ENCODE measurements at places on chromosomes 1 and 21. TPM values are rescaled to one million over a fixed set of nuclear protein-coding genes. Genes with fewer than 3 reads are reported as not detected.

GRCh38 chr1:53787655-53788054, 48.7 kb upstream of the GLIS1 start:
- no peak overlapping the region for H3K27ac ChIP-seq
- no peak overlapping the region for H3K4me3 ChIP-seq
- H3K4me1 ChIP-seq = no peaks in the 10 kb centered on the region

DNA sequence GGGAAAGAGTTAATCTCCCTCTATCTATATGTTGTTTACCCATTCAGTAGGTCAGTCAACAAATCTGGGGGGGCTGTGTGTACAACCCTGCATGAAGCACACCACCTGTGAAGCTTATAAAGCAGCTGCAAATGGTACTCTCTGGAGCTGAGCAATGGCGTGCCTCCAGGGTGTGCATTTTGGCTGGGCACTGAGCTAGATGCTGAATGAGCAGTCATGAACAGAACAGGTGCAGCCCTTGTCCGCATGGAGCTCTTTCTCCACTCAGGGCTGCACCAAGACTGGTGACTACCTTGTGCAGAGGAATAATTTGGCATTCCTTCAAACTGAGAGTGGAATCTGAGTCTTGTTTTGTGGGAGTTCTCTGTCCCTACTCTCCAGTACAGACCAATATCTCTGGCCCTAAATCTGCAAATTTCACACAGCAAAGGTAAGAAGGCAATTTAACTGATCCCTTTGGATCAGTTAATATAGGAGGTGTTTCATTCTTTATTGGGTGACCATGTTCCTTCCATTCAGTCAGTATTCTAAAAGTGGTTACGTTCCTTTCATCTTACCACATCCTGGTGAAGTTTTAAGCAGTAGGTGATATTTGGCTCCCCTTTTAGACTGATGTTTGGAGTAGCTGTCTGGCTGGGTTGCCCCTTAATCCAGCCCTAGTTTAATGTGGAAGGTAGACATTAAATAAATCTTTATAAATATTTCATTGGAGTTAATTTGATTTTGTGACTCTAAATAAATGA, 76.0 kb downstream of the GPR88 start:
- no peaks in the 10 kb centered on the region for H3K4me1 ChIP-seq
- DNase-seq = no peak
- H3K4me3 ChIP-seq = no peak overlapping the region
- peaks cover 3% of the 10 kb centered on the region for H3K27me3 ChIP-seq

- no peaks in the 10 kb centered on the region for H3K4me1 ChIP-seq
- H3K36me3 ChIP-seq = no peaks in the 10 kb centered on the region
- no peak overlapping the region for H3K27ac ChIP-seq
- no peak for DNase-seq
Measured at GRCh38 chr1:174077749-174078490, 55.8 kb upstream of the RC3H1 start.

DNA sequence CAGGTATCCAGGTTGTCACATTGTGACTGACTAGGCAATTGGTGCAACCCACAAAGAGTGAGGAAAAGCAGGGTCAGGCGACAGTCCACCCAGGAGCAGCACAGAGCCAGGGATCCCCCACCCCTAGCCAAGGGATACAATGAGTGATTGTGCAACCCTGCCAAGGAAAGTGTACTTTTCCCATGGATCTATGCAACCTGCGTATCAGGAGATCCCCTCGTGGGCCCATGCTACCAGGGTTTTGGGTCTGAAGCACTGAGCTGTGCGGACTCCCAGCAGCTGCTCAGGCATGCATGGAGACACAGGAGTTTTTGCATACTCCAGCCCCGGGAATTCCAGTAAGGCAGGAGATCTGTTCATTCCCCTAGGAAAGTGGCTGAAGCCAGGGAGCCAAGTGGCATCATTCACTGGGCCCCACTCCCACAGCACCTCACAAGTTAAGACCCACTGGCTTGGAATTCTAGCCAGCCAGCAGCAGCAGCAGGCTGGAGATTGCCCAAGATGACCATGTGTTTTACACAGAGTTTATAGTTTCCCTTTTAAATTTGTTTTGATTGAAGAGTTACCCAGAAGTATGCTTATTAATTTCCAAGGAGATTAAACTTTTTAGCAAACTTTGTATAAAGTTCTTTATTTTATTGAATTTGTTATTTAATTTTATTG, 136.0 kb downstream of the LTN1 start:
- no peak for DNase-seq
- no peak overlapping the region for H3K4me3 ChIP-seq
- no peaks in the 10 kb centered on the region for H3K36me3 ChIP-seq
- no peaks in the 10 kb centered on the region for H3K4me1 ChIP-seq
- no peak overlapping the region for H3K27ac ChIP-seq

- no peak for DNase-seq
- H3K4me1 ChIP-seq = peaks cover 19% of the 10 kb centered on the region
- H3K27me3 ChIP-seq = no peaks in the 10 kb centered on the region
- H3K27ac ChIP-seq = no peak overlapping the region
- H3K36me3 ChIP-seq = peaks cover 46% of the 10 kb centered on the region
Measured at GRCh38 chr1:37482796-37483744, 8.7 kb downstream of the ZC3H12A start.

The LGR6 gene
- total RNA-seq = 0.20 TPM

The NID1 gene
- 0.32 TPM for total RNA-seq

The RRP1B gene
- total RNA-seq = 55.9 TPM

- no peak overlapping the region for H3K4me3 ChIP-seq
- H3K27ac ChIP-seq = no peak overlapping the region
- no peak for DNase-seq
- H3K27me3 ChIP-seq = no peaks in the 10 kb centered on the region
- H3K36me3 ChIP-seq = no peaks in the 10 kb centered on the region
- H3K4me1 ChIP-seq = no peaks in the 10 kb centered on the region
Measured at GRCh38 chr1:231116738-231117137, 45.1 kb upstream of the TRIM67 start.

GRCh38 chr1:11333631-11334030, 60.6 kb downstream of the UBIAD1 start:
- no peak overlapping the region for H3K4me3 ChIP-seq
- no peak overlapping the region for H3K27ac ChIP-seq
- DNase-seq = no peak
- H3K27me3 ChIP-seq = no peaks in the 10 kb centered on the region
- no peaks in the 10 kb centered on the region for H3K36me3 ChIP-seq
- no peaks in the 10 kb centered on the region for H3K4me1 ChIP-seq

The CHIA gene
- not detected for total RNA-seq

DNA sequence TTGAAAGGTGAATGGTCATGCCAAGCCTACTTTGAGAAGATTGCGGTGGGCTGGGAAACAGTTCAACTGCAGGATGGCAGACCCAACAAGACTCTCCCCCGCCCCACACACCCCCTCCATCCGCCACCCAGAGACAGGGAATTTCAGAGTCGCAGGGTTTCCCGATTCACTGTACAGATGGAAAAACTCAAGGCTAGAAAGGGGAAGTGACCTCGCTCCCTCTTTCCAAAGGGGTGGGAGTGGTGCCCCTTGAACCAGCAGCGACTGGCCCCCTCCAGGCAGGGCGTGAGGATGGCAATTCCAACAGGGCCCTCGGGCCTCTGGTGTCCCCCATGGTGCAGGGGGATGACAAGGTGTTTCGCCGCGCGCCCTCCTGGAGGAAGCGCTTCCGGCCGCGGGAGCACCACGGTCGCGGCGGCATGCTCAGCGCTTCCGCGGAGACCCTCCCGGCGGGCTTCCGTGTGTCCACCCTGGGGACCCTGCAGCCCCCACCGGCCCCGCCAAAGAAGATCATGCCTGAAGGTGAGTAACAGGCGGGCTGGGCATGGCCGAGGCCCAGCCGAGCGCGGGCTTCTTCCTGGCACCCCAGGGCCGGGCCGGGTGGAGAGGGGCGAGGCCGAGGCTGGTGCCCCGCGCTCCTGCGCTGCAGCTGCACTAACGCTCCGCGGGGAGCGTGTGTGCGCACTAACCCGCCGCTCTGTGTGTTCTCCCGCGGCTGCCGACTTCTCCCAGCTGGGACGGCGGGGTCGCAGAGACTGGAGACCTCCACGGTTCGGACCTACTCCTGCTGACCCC, 10.4 kb downstream of the MYOG start:
- no peak overlapping the region for H3K4me3 ChIP-seq
- H3K27ac ChIP-seq = no peak overlapping the region
- H3K27me3 ChIP-seq = no peaks in the 10 kb centered on the region
- H3K4me1 ChIP-seq = no peaks in the 10 kb centered on the region
- H3K36me3 ChIP-seq = no peaks in the 10 kb centered on the region

The NEGR1 gene
- 0.05 TPM for total RNA-seq

Measured in HCT116 (cell line).